ENCODE measurements at places on chromosomes 7 and 10. TPM values are rescaled to one million over a fixed set of nuclear protein-coding genes. Genes with fewer than 3 reads are reported as not detected.

DNA sequence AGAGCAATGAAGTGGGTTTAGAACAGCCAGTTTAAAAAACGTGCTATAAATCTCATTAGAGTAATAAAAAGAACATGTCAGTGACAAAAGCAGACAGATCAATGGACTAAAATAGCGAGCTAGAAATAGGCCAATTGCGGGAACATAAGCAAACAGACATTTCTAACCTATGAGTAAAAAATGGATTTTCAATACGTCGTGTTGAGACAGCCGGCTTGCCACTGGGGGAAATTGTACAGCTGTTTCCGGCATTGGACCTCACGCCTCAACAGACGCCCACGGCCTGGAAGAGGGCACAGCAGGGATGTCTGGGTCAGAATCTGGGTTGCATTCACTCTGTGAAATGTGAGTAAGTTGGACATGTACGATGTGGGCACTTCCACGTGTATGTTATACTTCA is 92.9 kb downstream of the SVOPL start:
- DNase-seq = no peak

GRCh38 chr10:15579605-15580004 is 140.1 kb downstream of the ITGA8 start:
- DNase-seq = no peak

DNA sequence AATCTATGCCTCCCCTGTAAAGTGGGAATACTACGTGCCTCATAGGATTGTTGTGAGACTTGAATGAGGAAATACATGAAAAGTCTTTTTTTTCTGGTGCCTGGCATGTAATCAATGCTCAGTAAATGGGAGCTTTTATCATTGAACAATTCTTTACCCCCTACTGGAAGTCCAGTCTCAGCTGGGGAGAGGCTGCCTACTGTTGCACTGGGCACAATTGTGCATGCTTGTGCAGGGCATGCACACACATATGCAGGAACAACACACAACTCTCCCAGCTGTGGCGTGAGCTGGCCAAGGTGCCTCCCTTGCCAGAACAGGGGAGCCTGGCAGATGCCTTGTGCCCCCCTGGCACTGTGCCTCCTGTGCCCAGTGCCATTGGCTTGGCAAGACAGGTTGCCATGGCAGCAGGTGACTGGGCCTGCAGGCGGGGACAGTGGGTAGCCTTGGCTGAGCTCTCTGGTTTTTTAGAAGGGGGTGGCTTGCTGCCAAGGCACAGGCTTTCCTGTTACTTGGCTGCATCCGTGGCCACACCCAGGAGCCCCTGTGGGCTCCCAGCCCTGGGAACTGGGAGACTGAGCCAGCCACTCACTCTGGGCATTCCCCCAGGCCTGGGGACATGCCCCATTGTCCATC is 16.1 kb upstream of the PALD1 start:
- no peak for DNase-seq

GRCh38 chr10:131876017-131876416 is 24.8 kb upstream of the PPP2R2D start:
- DNase-seq = no peak

- no peak for DNase-seq
These were observed 27.1 kb downstream of the VIPR2 start for GRCh38 chr7:159117366-159118196.

DNA sequence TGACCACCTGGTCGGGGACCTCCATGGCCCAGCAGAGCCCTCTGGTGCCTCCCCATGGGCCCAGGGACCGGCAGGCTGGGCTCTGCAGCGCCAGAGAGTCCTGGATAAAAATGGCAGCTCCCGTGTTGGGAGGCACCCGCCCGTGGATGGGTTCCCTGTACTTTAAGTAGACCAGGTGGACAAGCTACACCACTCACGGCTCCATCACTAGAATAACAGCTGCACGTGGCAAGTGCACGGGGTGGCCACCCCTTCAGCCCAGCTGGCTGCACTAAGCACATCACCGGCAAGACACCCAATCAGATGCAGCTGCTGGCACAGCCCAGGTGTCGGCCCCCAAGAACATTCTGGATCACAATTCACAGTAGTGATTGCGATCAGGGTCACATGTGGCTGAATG is 69.8 kb downstream of the DIP2C start:
- DNase-seq = no peak

DNA sequence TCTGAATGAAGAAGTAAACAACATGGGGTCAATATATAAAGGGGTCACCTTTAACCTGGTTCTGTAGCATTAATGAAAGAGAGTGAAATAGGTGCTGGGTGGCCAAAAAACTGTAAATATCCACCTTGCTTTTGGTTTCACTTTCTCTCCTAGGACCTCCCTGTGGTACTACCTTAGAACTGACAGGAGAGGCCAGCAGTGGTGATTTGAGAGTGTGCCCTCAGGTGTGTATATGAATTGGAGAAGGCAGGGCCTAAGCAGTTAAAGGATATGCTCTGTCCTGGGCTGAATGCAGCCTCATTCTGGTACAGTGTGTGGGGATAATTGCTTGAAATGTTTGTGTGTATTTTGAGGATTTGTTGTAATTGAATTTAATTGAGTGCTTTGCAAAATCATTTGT is 62.0 kb downstream of the BBS9 start:
- no peak for DNase-seq

- DNase-seq = no peak
These were observed 8.1 kb downstream of the ZKSCAN1 start for GRCh38 chr7:100023526-100023925.

GRCh38 chr7:156198277-156198676 is 386.0 kb upstream of the SHH start:
- no peak for DNase-seq

LAMTOR4 gene
- total RNA-seq = 164 TPM

RBAK gene
- 12.5 TPM for total RNA-seq

UNC5B gene
- total RNA-seq = not detected

LBX1 gene
- not detected for total RNA-seq

RASA4B gene
- 8.7 TPM for total RNA-seq

Data from activated CD4-positive, alpha-beta memory T cell treated with anti-CD3 and anti-CD28 coated beads, Interleukin-2, amount 10 ng/mL, durations not matched to agents 7 days and 5 days (primary cell).